ENCODE measurements at places on chromosomes 1 and 21.

DNA sequence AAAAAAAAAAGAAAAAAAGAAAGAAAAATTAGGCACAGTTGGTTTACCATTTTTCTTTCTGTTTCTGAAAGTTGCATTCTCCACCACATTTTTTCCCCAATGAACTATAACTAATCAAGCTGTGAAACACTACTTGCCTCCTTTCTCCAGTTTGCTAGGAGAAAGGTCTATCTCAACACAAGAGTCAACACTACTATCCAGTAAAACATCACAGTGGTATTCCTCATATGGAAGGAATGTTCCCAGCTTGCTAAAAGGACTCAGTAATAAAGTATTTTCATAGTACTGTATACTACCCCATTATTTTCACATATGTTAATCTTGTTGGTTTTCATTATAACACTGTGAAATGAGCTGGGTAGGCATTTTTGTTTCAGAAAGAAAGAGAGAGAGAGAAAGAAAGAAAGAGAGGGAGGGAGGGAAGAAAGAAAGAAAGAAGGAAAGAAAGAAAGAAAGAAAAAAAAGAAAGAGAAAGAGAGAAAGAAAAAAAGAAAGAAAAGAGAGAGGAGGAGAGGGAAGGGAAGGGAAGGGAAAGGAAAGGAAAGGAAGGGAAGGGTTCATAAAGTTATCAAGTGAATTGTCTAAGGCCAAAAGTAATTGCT is 7.9 kb downstream of the PTGER3 start:
- DNase-seq: no peak

- no peak for DNase-seq
Measured at GRCh38 chr1:15347182-15347581, 62.5 kb upstream of the EFHD2 start.

DNA sequence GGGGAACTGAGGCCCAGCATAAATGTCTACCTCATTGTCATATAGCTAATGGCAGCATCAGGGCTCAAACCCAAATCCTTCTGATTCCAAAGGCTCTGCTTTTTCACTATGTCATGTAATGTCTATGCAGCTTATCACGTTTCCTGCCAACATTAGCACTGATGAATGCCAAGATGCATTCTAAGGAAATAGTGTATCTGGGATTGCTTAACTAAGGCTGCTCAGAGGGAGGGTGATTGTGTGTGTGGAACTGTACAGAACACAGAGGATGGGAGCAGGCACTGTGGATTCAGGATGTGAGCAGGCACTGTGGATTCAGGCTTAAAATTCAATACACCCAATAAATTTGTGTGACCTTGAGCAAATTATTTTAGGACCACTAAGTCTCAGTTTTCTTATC is 456.4 kb upstream of the DEPDC1 start:
- DNase-seq: no peak

- DNase-seq: no peak
Measured at GRCh38 chr1:24562625-24563024, 6.7 kb downstream of the NCMAP start.

- no peak for DNase-seq
Measured at GRCh38 chr1:157176016-157176415, 37.8 kb upstream of the ETV3 start.

DNA sequence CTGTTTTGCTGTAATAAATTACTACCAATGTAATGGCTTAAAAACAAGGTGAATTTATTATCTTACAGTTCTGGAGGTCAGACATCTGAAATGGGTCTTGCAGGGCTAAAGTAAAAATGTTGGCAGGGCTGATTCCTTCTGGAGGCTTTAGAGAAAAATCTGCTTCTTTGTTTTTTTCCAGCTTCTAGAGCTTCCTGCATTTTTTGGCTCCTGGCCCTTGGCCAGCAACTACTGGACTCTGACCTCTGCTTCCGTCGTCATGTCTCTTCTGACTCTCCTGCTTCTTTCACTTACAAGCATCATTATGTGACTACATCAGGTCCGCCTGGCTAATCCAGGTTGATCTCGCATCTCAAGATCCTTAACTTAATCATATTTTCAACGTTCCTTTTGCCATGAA is 350.9 kb downstream of the S1PR1 start:
- DNase-seq: peak; percentile 48

DNA sequence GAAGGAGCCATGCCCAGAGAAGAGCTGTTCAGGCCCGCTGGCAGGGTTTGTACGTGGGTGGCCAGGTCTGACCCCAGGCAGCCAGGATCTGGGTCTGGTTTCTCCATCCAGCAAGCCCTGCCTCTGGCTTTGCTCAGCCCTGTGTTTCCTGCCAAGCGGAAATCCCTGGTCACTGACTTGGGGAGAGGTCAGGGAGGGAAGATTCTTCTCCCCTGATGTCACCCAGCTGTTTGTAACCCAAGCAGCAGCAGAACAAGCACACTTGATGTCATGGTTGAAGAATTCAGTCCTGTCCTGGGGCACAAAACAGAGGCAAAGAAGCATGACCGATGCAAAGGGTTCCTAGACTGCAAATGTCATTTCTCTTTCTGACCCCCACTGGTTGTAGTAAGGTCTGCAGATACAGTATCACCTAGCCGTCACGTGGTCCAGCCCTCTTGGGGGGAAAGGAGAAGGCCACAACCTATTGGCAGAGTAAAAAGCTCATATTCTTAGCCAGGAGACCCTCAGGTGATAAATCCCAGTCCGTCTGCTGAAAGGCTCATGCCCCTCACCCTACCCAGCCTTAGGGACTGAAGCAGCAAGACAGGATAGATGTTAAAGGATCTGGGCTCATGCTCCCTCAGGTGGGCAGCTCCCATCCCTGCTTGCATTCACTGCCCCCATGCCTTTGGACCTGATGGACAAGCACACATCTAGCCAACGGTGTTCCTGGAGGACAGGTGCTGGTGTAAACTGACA is 120.9 kb downstream of the SYT2 start:
- peak; percentile 99 for DNase-seq

DNA sequence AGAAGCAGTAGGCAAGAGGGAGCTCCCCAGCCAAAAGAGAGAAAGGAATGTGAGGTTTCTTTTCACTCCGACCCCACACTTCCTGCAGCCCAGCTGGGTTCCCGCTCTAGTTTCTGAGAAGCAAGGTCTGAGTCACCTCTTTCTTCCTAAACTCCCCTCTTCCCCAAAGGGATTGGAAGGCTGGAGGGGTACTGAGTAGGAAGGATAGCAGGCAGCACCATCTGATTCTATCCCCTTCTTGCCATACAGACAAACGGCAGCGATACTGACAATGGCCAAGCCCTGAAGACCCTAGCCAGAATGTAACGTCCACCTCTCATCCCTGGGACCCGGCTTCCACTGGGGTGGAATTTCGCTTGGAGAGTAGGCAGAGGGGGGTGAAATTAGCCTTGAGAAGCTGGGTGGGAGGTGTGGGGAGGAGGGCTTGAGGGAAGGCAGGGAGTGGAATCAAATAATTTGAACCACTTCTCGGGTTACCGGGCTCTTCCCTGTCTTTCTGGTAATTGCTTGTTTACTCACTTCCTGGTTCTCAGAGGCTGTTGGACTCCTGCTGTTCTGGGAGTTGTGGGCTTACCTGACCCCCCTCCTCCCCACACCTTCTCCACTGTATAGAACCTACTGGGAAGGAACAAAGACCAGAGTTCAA is 13.2 kb downstream of the IER5 start:
- peak; percentile 89 for DNase-seq

DNA sequence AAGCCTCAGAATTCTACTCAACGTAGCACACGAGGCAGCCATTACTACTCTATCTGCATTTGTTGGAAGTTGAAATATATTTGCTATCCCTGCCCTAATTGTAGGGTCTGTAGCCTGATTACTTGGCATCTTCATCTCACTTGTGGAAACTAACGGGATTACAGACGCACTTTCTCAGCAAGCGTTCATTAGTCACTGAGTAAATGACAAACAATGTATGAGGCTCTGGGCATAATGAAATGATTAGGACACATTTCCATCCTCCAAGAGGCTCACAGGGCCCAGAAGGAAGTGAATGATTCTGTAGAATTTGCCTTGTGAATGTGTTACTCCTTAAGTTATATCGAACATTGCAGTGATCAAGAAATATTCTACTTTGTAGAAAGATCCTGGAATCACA is 78.1 kb downstream of the KIF26B start:
- no peak for DNase-seq

DNA sequence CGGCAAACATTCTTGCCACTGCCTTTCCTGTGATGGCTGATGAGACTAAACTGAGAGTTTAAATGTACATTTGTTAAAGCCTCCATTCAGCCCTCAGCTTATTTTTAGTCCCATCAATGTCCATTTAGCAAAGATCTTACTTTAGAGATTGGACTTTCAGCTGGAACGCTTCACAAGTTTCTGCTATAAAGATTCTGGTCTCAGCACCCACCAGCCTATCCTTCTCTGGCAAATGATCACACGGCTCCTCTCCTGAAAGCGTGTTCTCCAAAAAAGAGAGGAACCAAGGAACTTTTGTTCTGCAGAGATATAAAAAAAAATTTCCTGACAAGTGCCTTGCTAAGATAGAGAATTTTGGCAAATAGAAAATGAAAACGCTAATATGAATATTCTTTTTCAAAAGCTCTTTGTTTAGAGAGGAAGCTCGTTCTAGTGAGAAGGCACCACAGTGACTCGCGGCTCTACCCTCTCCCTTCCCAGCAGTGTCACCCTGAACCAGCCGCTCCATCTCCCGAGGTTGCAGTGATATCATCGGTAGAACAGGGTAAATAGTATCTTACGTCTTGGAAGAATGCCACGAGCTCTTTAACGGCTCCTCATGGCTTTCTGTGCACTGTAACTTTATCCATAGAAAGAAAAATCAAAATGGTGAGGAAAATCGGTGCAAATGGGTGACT is 200.2 kb downstream of the APP start:
- no peak for DNase-seq

DNA sequence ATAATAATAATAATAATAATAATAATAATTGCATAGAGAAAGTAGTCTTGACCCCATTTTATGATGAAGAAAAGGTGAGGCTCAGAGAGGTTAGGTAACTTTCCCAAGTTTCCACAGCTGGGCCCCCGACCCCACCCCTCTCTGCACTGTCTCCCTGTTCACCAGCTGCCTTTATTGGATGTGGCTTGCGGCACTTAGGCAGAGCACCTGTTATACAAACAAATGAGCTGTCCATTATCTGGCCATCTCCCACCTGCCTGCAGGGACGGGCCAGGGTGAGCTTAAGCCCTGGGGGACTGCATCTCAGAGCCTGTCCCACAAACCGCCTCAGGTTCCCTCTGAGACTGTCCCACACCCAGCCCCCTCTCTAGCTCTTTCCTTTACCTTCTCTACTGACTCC is 10.1 kb upstream of the EFNA1 start:
- DNase-seq: no peak

GRCh38 chr1:33296082-33296458 is 24.8 kb downstream of the A3GALT2 start:
- no peak for DNase-seq
